ENCODE measurements at places on chromosomes 7 and 10.

- no peak for DNase-seq
Observed at GRCh38 chr10:66717231-66717981, 208.4 kb upstream of the LRRTM3 start.

- DNase-seq = no peak
Observed at GRCh38 chr10:126268013-126268920, 120.0 kb downstream of the ADAM12 start.

DNA sequence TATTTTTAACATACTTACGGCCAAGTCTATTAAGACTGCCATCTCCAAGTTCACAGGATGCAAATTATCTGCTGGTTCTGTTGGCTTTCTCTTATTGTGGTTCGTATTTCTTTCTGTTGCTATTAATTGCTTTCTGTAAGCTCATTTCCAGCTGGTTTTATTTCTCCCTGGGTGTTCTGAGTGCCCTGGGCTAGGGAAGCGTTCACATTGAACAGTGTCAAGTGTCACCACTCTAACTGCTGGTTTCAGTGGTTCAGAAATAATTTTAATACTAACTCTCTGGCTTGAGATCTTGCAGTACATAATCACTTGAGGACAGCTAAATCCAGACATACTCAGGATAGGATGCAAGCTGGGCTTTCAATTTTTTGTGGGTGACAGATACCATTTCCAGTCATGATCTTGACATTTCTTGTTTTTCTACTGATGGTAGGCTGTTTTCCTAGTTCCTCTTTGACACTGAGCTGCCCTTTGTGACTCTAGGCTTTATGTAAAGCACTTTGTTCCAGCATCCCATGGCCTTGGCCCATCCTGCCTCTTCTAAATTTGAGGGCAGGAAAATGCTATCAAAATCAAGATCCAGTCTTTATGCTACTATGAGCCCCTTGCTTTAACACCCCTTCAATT, 117.6 kb downstream of the SNX13 start:
- no peak for DNase-seq

- no peak for DNase-seq
Observed at GRCh38 chr7:12327922-12328321, 75.7 kb downstream of the VWDE start.

DNA sequence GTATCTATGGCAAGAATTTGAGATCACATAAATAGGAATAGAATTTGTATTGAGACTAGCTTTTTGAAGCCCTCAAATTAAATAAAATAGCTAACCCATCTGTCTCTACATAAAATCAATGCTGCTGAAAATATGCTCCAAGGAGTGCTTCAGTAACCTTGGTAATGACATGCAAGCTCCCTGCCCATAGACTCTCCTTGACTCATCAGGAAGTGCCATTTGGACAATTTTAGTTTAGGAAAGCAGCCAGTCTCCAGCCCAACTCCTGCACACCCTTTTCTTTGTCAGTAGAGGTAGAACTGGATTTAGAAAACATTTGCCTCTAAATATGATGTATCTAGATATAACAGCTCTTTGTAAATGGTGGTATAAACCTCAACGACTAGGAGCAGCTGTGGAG, 69.9 kb upstream of the PTPRZ1 start:
- no peak for DNase-seq

DNA sequence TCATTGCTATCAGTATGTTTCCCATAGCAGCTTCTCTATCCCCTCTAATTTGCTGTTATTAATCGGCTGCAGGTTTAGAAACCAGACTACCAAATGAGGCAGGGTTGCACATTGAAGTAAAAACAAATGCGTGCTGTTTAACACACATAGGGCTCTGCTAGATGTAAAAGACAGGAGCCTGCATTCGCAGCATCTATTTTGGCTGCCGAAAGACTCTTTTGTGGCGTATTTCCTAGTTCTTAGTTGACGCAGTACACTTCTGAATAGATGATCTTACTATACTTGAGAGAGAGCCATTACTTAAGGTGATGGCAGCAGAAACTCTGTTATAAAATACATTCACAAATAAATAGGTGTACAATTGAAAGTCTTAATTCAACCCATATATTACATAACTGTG, 21.4 kb downstream of the SGCE start:
- DNase-seq = no peak

DNA sequence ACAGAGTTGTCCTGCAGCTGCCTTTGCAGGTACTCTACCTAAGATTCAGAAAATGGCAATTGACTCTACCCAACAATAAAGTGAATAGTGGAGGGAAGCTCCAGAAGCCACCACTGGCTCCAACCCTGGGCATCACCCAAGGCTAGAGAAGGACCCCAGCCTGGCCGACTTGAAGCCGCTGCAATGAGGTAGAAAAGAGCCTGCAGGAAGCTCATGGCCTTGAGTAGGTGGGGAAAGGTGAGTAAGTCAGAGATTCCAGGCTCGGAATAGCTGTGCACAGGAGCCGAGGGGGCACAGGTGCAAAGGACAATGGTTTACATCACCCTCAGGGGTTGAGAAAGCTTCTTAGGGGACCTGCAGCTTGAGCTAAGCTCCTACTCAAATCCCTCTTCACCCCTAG, 83.6 kb downstream of the AOAH start:
- no peak for DNase-seq

DNA sequence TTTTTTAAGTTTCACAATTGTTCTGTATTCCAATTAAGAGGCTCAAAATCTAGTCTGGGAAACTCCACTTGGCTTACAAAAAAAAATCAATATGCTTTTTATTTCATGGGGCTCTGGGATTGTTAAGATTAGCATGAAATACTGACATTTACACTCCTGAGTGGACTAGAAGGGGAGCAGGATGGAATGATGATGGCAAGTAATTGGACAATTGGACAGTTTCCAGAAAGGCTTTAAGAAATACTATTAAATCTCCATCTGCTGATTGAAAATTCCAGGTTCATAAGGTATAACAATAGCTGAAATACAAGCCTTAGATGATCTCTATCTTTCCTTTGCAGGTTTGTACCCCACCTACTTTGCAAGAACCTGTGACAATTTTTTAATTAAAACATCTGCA, 184.4 kb downstream of the LRRTM3 start:
- no peak for DNase-seq

- no peak for DNase-seq
Observed at GRCh38 chr10:98533746-98534445, 87.2 kb upstream of the HPS1 start.

GRCh38 chr7:35465791-35466336, 212.0 kb upstream of the TBX20 start:
- DNase-seq = no peak

DNA sequence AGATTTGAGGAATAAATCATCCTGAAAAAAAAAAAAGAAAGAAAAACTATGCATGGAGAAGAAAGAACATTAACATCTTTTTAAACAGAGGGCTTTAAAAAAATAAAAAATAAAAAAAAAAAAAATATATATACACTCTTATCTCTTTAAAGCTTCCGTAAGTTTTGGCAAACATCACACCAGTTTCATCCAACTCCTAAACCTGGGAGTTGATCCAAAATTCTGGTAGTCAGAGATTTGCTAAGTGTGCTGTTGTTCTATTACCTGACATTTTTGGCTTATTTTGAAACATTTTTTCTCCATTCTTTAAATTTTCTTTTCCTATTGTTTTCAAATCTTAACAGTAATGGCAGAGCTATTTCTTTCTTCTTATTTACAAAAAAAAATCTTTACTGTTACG, 273.1 kb downstream of the AGMO start:
- no peak for DNase-seq

GRCh38 chr10:76281659-76282058, 850.2 kb downstream of the LRMDA start:
- no peak for DNase-seq

DNA sequence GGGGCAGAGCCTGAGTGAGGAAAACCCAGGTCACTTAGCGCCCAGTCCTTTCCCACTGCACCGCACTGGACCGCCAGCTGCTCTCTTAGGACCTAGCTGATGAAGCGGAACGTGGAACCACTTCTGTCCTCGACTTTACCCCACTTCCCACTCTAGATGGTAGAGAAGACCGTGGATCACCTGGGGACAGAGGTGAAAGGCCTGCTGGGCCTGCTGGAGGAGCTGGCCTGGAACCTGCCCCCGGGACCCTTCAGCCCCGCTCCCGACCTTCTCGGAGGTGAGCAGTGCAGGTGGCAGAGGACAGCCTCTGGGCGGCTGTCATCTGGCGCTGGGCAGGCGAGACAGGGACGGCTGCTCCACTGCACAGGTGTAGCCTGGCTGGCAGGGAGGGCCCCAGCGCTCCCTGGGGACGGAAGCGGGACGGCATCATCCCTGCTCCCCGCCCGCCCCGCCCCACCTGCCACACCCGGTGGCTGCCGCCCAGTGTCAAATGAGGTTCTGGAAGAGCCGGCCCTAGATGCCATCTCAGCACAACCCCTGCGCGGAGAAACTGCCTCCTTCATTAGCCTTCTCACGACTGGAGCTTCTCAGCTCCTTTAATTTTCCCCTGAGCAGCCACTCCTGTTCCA, 11.7 kb downstream of the PLAC9 start:
- DNase-seq = no peak

GRCh38 chr7:156156734-156157408, 344.6 kb upstream of the SHH start:
- DNase-seq = peak; percentile 77

DNA sequence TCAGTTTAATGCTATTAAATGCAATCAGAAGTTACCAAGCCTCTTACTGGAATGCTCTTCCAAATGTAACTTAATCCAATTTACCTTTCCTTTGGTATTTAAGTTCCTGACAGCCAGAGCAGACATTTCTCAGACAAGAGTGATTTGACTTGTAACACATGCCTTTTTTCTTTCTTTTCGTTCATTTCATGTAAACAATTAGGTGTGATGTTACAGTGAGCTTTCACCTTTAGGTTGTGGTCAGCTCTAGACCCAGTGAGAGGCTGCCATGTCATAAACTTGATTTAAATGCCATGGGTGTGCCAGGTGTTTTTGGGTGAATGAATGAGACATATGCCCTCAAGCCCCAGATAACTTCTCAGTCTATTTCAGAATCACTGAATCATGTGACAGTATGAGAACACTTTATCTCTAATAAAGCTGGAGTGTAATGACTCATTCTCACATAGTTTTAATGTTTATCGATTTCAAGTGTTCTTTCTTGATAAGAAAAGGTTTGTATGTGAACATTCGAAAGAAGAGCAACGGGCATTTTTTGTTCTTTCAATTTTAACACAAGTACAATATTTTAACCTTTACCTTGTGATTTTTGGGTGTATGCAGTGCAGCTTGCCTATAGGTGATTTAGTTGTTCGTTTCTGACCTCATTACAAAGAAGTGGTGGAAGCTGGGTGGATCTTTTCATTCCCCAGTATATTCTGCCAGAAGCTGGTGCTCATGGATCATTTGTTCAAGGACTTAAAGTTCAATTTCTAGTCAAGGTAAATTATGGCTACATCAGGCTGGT, 61.5 kb downstream of the CHN2 start:
- DNase-seq = peak; percentile 64

GRCh38 chr10:28958468-28958867, 281.1 kb downstream of the BAMBI start:
- DNase-seq = no peak

GRCh38 chr10:44020322-44021111, 364.4 kb downstream of the CXCL12 start:
- DNase-seq = no peak

- DNase-seq = no peak
Observed at GRCh38 chr7:146606628-146607027, 490.0 kb downstream of the CNTNAP2 start.

- DNase-seq = no peak
Observed at GRCh38 chr10:504121-504611, 185.3 kb downstream of the DIP2C start.

All from Daoy (cell line).